ENCODE measurements at places on chromosomes 2 and 18.

GRCh38 chr2:105038383-105039061 lies 653 bp downstream of the MRPS9 start:
- DNase-seq = peak; percentile 19

GRCh38 chr18:45349019-45349418 lies 266.3 kb upstream of the SLC14A2 start:
- no peak for DNase-seq

DNA sequence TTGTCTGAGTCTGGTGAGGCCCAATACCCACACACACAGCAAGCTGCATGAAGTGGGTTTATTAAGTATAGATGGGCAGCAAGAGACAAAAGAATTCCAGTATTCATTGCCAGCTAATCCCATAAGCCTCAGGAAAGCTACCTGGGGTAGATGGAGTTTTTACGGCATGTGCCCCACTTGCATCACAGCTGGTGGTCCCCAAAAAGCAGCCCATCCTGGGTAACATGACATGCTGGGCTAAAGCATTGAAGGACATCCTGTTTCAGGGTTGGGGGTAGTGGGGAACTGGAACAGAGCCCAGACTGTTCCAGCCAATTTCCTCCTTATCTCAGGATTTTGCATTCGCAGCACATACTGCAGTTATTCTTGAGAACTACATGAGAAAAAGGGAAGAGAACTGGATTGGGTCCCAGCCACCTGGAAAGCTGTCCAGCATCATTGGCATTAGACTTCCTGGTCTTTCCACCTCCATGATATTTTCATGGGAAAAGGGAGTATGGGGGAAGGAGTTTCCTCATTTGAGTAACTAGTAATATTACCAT lies 240.1 kb upstream of the MMADHC start:
- no peak for DNase-seq

GRCh38 chr2:160606341-160606740 lies 112.7 kb upstream of the RBMS1 start:
- no peak for DNase-seq

DNA sequence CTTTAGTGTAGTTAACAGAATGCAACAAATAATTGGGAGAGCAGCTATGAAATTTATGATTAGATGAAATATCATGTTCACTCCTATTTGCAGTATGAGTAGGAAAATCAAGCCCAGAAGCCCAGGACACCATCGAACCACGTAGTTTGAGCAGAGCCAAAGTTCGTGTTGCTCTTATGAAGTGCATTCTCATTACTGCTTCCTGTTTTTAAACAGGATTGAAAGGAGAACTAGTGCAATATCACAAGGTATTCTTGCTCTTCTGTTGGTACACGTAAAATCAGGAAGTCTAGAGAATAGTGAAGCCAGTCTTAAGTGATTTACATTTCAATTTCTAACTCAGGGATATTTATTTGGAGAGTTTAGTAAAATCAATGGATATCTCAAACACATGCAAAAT lies 21.1 kb downstream of the ARHGAP15 start:
- no peak for DNase-seq

DNA sequence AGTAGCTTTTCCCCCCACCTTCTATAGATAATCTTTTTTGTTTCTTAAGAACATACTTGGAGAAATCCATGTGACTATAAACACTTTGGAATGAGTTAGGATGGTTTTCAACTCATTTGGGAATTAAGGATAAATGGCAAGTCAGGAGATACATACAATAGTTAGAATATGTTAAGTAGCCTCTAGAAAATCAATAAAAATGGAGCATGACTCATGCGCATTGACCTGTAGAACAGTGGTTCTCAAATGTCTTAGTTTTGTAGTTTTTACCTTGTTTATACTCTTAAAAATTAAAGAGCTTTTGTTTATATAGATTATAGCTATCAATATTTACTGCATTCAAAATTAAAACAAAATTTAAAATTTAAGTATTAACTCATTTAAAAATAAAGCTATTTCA lies 24.7 kb downstream of the NUP35 start:
- no peak for DNase-seq

DNA sequence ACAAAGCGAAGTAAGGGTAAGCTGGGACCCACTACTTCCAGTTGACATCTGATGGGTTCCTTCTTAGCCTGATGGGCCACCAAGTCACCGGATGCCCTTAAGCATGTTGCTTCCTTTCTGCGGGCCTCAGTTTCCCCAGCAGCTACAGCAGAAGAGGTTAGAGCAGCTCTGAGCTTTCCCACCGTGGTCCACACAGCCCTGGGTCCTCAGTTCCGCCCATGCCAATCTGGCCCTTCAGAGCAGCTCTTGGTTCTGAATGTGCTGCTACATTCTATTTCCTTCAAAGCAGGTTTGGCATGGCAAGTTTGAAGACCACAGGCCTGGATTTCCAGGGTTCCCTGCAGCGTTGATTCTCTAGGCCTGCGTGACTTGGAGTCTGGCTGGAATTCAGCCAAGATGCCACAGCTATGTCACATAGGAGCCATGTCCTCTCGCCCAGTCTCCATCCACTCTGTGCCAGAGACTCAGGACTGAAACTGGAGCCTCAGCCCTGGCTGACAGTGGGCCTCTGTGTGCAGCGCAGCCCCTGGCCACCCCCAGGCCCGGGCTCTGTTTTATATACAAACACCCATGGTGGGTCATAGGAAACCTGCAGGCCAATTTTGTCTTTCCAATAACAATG lies 79.6 kb downstream of the TFCP2L1 start:
- no peak for DNase-seq

DNA sequence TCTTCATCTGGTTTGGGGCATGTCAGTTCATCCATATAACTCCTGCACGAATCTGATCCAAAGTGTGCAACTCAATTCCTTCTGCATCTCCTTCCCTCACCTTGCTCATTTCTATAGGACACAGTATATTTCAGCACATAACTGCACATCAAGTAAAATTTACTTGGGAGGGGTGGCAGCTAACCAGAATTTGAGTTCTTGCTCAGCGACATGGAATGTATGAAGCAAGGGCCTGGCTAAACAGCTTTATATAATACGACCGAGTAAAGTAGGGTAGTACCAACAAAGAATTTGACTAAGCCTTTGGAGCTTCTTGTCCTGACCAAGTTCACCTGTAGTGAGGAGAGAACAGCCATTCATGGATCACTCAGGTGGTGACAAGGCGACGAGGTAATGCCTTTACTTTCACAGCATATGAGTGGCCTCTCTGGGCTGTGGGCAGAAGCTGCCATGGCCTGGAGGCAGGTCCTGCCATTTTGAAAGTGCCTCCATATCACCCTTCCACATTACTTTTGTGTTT lies 570.2 kb upstream of the TNP1 start:
- DNase-seq = no peak

GRCh38 chr18:35089382-35089781 lies 48.2 kb downstream of the MAPRE2 start:
- DNase-seq = no peak

- no peak for DNase-seq
Measured at GRCh38 chr2:122669627-122670026, 914.2 kb downstream of the TSN start.

DNA sequence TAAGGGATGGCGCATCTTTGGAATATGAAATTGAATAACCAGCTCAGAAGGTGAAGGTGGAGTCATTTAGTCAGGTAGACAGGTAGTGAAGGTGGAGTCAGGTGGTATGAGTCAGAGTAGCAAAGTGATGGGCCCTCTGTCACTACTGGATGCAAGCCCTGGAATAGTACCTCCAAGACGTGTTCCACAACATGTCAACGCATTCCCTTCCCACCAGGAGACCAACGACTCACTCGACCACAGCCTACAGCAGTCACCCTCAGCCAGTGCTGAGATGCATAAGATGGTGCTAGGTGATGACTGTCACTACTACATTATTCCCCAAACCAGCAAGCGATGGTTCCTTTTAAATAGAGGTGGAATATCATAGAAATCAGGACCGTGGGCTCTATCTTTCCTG lies 6.8 kb downstream of the CPLX4 start:
- DNase-seq = no peak

DNA sequence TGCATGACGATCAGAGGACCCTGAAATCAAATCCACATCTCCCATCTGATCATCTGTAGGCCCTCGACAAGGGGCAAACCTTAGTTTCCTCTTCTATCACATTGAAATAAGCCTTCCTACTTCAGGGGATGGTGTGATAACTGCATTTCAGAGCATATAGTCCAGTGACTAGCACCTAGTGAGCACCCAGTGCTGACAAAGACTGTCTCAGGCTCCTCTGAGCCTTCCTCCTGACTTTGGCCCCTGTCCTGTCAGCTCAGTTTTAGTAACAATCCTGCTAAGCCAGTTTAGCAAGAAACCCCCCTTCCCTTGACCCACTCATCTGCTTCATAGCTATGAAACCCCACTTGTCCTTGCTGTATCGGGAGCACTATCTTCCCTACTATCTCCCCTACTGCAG lies 304.0 kb downstream of the ALK start:
- no peak for DNase-seq
